SW480 (cell line): ENCODE measurements at places on chromosomes 3 and 15.

- DNase-seq: no peak
Measured at GRCh38 chr15:65690778-65691177, 69.0 kb downstream of the SLC24A1 start.

- DNase-seq: peak; percentile 94
Measured at GRCh38 chr3:129593595-129594339, 12.7 kb downstream of the PLXND1 start.

GRCh38 chr3:127720985-127721935, 48.5 kb downstream of the ABTB1 start:
- no peak for DNase-seq

GRCh38 chr15:29685156-29686078, 136.9 kb downstream of the TJP1 start:
- DNase-seq: no peak

DNA sequence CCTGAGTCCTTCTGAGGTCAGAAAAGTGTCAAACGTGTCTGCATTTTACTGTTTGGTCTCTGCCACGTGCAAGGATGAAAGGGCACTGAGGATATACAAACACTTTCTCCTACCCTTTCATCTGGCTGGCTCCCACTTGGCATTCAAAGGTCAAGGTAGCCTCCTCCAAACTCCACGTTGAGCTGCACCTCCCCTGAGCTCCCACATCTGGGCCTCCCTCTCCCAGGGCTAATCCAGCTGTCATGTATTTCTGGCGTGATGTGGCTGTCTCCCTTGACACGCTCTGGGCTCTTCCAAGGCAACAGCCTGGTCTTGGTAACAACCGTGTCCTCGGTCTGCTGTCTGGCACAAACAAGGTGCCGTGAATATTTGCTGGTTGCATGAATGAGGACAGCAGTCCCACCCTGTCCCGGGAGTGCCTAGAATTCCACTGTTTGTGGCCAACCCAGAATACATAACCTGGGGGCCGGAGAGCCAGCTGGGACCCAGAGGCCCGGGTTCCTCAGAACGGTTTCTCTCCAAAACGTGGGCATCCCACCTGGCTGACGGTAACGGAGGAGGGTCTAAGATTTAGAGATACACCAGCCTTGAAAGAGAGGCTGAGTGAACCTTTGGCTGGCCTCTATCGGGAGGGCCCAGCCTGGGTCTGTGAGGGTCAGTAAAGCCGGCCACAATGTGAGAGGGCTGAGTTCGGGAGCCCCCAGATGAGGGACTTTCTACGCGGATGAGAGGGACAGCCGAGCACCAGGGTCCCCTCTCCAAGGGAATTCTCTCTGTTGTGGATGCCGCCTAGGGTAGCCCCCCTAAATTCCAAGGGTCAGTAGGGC, 767 bp downstream of the GLT8D1 start:
- peak; percentile 69 for DNase-seq

DNA sequence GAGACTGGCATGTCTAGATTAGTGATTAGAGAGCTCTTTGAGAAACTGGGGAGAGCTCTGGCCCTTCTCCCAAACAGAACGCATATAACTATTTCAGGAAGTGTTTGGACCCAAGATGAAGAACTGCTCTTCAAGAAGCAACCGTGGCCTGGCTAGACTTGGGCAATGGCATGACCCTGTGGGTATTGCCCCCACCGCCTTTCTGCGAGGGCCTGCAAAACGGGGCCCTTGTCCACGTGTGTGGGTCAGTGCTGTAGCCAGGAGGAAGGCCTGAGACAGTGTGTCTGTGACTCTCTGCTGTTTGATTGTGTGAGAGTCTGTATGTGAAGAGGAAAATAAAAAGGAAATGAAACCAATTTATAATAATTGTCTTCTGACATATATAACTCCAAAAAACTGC, 42.5 kb downstream of the EEFSEC start:
- DNase-seq: no peak

GRCh38 chr15:96585484-96586386, 255.2 kb downstream of the NR2F2 start:
- peak; percentile 7 for DNase-seq

- no peak for DNase-seq
Measured at GRCh38 chr3:117600666-117601065, 891.1 kb downstream of the TUSC7 start.

- no peak for DNase-seq
Measured at GRCh38 chr3:179957264-179957845, 79.4 kb downstream of the PEX5L start.

DNA sequence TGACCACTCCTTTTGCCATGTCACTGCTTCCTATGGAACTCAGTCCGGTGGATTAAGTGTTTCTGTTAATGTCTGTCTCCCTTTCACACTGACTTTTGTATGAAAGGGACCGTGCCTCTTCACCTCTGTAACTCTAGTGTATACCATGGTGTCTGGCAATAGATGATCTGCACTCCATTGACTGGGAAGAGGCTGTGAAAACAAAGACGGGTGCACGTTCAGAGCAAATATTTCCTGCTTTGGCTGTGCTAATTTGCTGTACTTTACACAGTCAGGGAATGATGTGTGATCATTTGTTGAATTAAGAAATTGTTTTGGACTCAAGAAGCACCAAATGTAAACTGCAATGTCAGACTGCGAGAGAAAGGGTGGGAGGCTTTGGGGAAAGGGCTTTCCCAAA, 315.2 kb downstream of the RORA start:
- no peak for DNase-seq

DNA sequence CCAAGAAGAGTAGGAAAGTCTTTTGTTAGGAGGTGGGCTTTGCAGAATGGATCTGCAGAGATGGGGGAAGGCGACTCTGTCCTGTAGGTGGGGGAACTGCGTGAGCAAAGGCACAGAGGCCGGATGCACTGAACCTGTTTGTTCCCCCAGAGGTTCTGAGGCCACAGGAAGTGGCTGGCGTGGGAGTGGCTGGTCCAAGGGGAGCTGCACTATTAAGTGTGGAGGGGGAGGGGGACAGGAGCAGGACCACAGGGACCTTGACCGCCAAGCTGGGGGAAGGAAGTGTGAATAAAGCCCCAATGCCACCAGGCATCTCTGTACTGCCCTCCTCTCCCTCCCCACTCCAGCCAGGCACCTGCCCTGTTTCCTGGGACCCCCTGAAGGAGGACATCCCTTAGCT, 51.8 kb downstream of the CYP11A1 start:
- peak; percentile 85 for DNase-seq

DNA sequence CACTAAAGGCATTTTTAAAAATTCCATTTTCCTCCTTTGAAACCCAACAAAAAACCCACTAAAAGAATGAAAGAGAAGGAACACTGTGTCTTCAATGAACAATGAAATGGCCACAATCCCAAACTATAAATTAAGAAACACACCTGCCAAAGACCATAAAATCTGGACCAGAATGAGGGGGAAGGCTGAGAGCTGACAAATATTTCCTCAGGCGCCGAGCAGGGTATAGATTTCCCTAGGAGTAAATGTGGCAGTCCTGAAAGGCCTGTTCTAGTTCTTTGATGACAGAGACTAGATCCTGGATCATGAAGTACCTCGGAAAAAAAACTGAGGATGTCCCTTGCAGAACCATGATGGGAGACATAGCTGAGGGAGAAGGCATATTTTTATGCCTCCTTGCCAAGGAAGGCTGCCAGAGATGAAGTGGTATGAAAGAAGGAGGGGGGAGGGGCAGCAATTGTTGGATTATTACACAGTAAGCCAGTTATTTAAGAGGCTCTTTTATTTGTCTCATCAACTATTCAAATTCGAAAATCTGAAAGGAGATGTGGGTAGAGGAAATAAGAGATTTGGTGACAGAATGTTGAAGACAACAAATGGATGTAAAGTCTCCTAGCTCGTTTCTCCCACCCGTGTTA, 275.3 kb upstream of the GOLGA6L4 start:
- no peak for DNase-seq

DNA sequence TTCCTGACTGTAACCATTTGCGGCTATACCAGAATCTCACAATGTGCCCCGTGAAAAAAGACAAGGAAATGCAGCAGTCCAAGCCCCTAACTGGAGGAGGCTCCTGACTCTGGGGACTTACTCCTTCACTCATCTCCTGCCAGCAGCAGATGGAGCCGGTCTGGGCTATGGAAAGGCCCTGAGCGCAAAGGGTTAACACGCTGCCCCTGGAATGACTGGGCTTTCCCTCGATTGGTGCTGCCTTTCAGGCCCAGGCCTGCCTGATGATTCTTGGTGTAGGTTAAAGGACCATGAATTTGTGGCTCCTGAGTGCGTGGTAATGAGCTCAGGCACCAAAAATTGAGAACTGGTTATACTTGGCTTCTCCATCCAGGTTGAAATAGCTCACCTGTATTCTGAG, 42.3 kb upstream of the GALNT15 start:
- no peak for DNase-seq

- peak; percentile 11 for DNase-seq
Measured at GRCh38 chr3:140719841-140720614, 42.2 kb downstream of the TRIM42 start.

- DNase-seq: no peak
Measured at GRCh38 chr3:193815246-193816027, 222.4 kb downstream of the OPA1 start.

DNA sequence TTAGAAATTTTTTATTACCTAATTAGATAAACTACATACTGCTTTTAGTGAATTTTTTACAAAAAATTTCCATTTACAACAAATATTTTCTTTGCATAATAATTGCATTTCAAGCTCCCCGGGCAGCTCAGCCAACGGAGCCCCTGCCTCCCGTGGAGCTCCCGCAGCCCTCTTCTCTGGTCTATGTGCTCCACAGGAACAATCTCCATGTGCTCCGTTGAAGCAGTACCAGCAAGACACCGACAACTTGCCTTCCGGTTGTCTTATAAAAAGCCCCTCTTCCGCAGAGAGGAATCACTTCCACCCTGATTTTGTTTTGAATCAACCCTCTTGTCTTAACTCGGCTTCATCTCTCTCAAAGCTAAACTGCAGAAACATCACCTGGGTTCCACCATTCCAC, 46.9 kb upstream of the CHD2 start:
- DNase-seq: no peak

- DNase-seq: peak; percentile 5
Measured at GRCh38 chr3:100737334-100737733, 28.0 kb downstream of the TFG start.

DNA sequence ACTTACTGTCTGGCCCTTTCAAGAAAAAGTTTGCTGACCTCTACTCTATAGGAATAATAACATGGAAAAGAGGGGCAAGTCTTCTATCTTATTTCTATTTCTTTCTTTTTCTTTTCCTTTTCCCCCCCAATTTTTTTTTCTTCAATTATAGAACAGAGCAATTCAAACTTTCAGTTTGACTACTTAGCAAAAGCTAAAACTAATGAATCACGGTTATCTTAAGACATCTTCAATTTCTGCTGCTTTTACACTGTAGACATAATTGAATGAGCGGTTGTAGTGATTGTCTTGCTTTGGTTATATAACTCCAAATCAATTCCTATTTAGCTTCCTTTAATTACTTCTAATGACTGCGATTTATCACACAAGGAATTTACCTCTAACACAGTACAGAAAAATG, 74.3 kb upstream of the P2RY1 start:
- no peak for DNase-seq

DNA sequence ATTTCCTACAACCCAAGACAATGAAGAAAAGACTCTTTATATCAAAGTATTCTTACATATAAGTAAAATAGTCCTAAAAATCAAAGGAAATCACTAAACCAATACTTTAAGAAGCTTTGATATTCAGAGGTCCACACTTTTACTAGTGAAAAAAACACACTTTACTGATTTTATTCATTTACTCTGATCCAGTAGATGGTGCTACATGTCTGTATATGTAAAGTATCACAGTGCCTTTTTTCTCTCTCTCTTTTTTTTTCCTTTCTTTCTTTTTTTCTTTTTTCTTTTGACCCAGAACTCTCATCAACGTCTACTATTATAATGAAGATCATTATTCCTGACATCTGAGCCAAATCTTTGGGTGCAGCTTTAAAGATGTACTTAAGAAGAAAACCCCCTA, 10.8 kb upstream of the CCDC39 start:
- no peak for DNase-seq

- DNase-seq: no peak
Measured at GRCh38 chr3:186960347-186960746, 30.0 kb downstream of the ST6GAL1 start.

DNA sequence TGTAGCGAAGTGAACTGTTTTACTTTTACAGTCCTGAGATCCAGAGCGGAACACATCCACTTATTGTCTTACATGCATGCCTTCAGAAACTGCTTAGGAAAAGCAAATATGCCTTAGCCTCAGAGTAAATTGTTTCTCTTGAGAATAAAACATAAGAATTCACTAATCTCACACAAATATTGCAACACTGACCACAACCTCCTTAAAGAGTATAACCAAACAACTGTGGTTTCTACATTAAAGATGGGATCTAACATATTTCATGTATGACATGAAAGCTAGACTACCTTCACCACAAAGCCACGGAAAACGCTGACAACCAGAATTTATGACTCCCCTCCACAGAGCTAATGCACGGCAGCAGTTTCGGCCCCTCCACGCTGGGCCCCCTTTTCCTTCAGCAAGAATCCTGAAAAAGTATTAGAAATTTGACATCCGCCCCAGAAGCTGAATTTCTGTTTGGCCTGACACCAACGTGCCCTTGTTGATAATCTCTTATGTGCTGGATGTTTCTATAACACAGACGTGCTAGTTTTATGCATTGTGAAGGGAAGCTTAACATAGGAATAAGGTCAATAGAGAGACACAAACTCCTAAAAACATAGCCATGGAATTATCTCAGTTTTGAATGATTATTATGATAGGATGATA, 84.6 kb downstream of the GREM1 start:
- peak; percentile 56 for DNase-seq

GRCh38 chr3:141499965-141500364, 13.1 kb downstream of the RASA2 start:
- no peak for DNase-seq

GRCh38 chr3:101154401-101154800, 161.2 kb upstream of the ABI3BP start:
- DNase-seq: no peak

DNA sequence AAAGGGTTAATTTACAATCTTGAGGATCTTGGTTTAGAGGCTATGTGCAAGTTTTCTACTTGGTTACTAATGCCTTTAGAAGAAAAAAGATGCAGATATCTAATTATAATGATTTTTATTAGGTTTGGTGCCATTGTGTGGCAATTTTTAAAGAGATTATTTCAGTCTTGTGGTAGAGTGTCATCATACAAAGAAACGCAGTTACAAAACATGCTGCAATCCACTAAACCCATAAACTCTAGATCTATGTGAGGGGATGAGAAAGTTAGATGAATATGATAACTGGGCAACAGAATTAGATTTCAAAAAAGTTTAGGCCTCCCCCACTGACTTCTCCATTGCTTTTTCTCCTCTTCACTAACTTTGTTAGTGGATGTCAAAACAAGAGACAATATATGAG, 106.0 kb downstream of the ARPP21 start:
- no peak for DNase-seq
